ENCODE measurements at places on chromosomes 1 and 21.

DNA sequence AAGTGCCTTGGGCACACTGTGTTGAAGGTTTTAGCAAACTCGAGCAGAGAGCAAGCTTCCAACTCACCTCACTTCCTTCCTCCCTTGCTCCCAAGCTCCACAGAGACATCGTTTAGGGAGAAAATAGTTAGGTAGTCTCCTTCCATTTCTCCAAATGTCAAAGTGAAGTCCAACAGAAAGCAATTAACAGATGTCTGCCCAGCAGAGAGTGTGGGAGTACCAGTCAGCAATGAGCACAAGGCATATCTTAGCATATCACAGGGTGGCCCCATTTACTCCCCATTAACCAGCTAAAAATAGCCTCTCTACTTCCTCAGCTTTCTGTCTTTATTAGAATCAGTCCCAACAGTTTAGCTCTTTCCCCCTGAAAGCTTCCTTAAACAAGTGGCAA, 334.2 kb upstream of the CAMK1G start:
- DNase-seq, result no peak

DNA sequence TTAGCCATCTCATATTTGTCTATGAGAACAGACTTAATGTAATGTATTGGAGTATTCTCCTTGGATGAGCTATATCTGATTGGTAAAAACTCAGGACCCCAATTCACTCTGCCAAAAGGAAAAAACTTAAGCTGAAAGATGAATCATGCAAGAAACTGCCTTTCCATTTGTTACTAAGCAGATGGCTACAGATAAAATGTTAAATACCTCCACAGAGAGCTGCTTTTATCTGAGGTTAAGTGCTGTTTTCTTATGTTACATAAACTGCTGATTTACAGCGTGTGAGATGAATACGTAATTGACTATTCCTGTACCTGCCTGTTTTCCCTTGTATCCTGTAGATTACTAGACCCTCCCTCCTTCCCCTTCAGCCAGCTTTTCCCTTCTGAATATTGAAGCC, 49.3 kb downstream of the CLCA4 start:
- DNase-seq, result no peak

DNA sequence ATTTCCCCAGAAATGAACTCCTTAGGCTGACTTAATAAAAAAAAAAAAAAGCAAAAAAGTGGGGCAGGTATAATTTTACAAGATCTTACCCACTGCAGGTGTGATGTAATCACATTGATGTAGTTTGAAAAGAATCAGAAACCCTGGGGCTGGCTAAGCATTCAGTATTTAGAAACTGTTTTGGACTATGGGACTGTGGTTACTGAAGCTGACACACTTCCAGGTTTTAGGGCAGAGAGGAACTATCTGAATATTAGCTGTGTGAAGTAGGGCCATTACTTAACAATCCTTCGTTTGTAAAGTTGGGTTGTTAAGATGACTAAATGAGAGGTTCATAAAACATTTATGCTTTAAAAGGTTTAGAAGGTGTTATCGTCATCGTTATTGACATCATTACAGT, 165.3 kb downstream of the FASLG start:
- DNase-seq, result no peak

DNA sequence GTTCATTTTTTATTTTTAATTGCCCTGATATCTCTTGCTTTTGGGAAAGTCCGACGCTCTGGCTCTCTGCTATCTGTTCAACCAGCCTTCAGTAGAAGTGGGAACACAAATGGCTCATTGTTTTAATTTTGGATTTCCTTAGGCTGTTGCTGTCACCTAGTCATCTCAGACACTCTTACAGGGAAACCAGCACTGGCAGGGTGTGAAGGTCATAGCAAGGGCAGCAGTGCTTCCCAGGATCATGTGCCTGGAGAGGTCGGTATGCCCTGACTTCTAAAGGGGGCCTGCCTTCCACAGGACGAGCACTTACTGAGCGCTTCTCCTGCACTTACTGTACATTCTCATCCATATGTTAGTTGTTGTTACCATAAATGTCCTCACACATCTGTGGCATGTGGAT, 224.2 kb downstream of the DISC1 start:
- no peak for DNase-seq
